Tongue (tissue), 3 donors: ENCODE measurements at places on chromosomes 5 and 9. TPM values are rescaled to one million over a fixed set of nuclear protein-coding genes. Genes with fewer than 3 reads are reported as not detected.

Gene FRMD3
- 33.2 TPM for total RNA-seq

Gene SLIT3
- total RNA-seq: 21.4 TPM

Gene PRLR
- total RNA-seq: 2.4 TPM

Gene NSA2
- 114 TPM for total RNA-seq

Gene RNF183
- total RNA-seq: 0.21 TPM

Gene DAP
- 26.2 TPM for total RNA-seq

Gene LVRN
- total RNA-seq: 2.1 TPM

Gene FGF1
- 8.7 TPM for total RNA-seq

Gene KIF27
- total RNA-seq: 12.5 TPM

Gene ANKRD55
- total RNA-seq: not detected

Gene NDST1
- 91.4 TPM for total RNA-seq

Gene SLC46A2
- not detected for total RNA-seq

Gene PDLIM4
- 49.6 TPM for total RNA-seq

Gene C8G
- total RNA-seq: 1.4 TPM

Gene TEX10
- total RNA-seq: 30.1 TPM

Gene AK8
- total RNA-seq: 0.31 TPM

Gene BTNL3
- total RNA-seq: not detected

Gene RFESD
- total RNA-seq: 0.62 TPM

Gene ROR2
- 14.0 TPM for total RNA-seq

Gene ADAMTS6
- total RNA-seq: 8.1 TPM
